T-helper 2 cell treated with Interferon-gamma antibody and Interleukin-4, amounts not matched to agents 100 ng/mL and 5 ng/mL, for 36 hours (primary cell): ENCODE measurements at places on chromosomes 7 and 10. TPM values are rescaled to one million over a fixed set of nuclear protein-coding genes. Genes with fewer than 3 reads are reported as not detected.

CFAP58 gene
- total RNA-seq: 0.39 and 0.55 TPM in 2 replicates

CHCHD3 gene
- total RNA-seq: 53.2 and 57.1 TPM in 2 replicates

OPALIN gene
- not detected in 2 replicates for total RNA-seq

CPED1 gene
- total RNA-seq: not detected in 2 replicates

HMX2 gene
- not detected in 2 replicates for total RNA-seq
